ENCODE measurements at places on chromosomes 4 and X.

DNA sequence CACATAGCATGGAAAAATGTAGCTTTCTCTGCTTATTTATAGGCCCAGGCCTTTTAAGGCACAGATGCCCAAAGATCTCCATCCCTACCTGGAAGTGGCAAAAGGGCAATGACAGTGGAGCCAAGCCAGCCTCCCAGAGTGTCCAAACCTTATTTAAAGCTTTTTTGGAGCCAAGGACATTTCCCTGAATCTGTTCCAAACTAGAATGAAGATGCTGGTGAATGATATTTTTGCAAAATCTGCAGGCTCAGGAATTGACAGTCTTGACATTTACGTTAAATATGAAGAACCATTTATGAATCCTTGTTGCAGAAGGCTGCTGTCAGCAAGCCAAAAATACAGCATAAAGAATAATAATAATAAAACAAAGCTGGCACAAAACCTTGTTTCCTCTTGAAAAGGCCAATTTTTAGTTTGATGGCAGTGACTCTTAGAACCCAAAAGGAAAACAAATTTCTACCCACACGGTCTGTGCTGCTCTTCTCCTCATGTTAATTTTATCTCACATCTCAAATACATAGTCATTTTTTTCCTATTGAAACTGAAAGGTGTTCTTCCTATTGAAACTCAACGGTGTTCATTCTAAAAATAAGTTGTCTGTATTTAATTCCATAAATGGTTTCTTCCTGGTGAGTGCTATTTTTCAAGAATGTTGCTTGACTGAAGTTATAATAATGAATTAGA lies 206.3 kb upstream of the TBL1X start:
- DNase-seq, result no peak

- DNase-seq, result no peak
These were observed 104.7 kb downstream of the NKX6-1 start for GRCh38 chr4:84394386-84394785.

GRCh38 chr4:61533140-61533539 lies 333.0 kb downstream of the ADGRL3 start:
- DNase-seq, result peak; percentile 51

GRCh38 chr4:118773429-118773792 lies 62.5 kb downstream of the SEC24D start:
- DNase-seq, result peak; percentile 51

DNA sequence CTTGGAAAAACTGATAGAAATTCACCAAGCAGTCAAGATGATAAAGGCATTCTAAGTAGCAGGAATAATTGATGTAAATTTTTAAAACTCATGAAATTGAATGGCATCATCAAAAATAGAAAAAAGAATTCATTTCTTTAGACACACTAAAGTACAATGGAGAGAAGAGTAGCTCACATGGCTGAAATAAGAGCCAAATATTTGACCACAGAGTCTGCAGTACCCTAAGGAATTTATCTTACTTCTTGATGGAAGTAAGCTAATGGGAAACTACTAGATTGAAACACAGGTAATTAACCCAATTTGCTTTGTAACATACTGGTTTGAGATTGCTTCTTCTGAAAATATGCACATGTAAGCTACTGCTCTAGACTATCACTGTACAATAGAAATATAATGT lies 70.8 kb upstream of the GPM6A start:
- DNase-seq, result no peak

DNA sequence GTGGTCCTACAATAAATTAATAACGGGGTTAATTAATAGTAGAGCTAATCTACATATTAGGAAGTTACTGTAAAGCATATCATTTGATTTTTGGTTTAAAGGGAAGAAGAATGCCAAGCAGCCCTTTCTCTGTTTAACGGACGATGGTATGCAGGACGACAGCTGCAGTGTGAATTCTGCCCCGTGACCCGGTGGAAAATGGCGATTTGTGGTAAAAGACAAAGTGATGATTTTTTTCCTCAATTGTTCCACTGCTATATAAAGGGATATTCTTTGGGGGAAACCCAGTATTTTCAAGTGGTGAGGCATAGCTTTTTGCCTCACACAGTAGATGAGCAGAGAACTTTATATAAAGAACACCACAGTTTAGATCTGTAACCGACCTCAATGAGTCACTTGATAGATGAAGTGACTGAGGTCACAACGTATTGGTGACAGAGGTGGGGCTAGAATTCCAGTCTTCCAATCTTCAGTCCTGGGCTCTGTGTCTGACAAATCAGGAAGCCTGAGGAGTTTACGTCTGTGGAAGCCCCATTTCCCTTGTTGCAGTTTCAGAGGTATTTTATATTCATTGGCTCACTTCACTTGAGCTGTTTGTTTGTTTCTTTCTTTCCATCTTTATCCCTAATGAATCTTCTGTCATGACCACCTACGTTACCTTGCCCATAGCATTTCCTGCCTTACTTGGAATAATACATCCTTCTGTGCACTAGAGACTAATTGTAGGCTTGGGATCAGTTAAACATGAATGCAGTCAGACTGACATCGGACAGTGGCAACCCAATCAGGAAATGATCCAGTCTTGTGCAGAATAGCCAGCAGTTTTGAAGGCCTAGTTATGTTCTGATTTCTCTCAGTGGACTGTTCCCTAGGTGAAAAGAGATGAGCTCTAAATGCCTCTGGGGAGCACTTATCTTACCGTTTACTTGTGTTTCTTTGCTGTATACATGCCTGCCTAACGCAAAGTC lies 30.1 kb downstream of the ZRSR2 start:
- no peak for DNase-seq

DNA sequence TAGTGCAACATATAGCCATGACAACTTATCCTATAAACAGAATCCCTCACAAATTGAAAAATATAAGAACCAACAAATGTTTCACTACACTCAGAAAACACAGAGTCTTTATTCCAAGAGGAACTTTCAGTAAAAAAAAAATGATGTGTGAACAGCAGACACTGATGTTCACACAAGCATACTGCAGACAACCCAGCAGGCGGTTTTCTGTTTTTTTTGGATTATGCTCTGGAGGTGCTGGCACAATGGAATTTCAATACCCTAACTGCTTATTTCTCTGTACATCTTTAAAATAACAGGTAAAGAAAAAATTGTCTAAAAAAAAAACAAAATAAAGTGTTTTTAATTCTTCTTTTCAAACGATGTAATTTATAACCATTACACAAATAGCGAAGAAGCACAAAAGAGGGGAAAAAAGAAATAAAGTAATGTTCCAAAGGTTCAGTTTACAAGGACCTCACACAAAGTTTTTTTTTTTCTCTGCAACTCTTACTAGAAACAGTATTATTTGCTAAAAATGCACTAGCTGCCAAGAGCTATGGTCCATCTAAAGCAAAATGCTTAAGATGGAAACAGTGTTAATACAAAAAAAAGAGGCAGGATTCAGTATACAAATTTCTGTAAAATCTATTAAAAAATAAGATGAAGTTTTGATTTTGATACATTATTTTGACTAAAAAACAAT lies 55.3 kb downstream of the ANAPC10 start:
- no peak for DNase-seq

DNA sequence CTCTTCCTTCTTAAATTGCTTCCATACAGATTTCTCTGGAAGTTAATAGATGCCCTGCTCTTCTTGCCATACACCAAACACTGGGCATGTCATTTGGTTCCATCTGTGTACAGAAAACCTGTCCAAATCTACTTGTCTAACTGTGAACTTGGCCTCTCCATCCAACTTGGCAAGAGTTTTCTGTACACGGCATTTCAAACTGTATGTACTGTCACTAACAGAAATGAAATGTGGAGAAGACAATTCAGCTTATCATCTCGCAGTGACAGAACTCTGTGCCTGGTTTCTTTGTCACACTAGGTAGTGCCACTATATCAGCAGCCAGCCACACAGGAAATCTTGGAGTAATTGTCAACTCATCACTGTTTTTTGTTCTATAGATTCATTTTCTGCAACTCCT lies 58.2 kb downstream of the CXXC4 start:
- no peak for DNase-seq

DNA sequence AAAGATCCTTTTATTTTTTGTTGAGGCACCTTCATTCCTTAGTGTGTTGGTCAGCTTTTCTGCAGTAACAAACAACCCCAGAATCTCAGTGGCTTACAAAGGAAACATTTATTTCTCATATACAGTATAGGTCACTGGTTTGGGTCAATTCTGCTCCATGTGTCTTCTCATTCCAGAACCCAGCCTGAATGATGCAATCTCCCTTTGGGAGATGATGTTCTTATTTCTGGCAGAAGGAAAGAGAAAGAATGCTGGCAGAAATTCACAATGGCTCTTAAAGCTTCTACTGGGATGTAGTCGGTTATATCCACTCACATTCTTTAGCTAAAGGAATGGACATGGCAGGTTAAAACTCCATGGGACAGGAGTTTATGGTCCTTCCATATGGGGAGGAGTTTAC lies 42.3 kb downstream of the IDS start:
- peak; percentile 46 for DNase-seq

DNA sequence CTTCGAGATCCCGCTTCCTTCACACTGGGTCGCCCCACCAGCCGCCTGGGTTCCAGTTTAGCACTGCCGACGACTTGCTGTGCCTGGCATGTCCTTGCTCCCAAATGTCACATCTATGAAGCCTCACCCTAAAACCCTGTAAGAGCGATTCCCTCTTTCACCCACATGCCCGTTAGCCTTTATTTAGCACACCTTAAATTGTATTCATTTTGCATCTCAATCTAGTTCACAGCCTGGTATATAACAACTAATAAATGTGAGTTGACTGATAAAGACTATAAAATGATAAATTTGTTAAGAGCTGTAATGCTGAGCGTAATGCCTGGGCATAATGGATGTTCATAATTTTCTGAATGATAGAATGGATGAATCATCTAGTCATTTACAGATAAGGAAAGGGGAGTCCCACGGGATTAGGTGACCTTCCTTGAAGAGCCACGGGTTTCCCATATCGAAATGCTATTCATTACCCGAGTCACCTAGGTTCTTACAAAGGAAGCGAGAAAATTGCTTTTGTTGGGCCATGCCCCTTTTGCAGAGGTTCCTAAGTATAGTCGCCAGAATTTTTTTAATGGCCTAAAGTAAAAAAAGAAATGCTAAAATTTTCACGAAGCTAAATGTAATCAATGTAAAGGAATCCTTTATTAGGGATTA lies 1.1 kb upstream of the AP1S2 start:
- DNase-seq, result no peak

- no peak for DNase-seq
These were observed 16.2 kb upstream of the S100G start for GRCh38 chrX:16633754-16634153.

DNA sequence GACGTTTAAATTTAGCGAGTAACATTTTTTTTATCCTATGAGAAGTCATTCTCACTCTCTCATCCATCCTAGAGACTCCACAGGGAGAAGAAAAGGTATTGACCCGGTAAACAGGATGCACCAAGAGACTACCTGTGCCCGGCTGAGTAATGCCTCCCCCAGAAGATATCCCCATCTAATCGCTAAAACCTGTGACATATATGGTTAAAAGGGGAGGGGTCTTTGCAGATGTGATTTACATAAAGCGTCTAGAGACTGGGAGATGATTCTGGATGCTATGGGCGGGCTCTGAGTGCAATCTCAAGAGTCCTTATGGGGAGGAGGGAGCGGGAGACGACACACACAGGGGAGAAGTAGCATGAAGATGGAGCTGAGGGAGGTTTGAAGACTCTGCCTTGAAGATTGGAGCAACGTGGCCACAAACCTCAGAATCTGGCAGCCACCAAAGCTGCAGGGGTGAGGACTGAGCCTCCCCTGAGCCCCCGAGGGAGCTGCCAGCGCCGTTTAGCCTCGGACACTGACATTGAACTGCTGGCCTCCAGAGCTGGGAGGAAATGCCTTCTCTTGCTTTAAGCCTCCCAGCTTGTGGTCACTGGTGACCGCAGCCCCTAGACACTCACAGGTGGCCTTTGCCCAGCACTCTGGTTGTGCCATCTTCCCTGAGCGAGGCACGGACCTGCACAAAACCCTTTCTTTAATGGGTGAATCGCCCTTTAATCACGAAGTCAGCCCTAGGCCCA lies 11.2 kb downstream of the ABLIM2 start:
- DNase-seq, result no peak

- DNase-seq, result no peak
These were observed 80.4 kb downstream of the LDB2 start for GRCh38 chr4:16818005-16818404.

- no peak for DNase-seq
These were observed 89.7 kb downstream of the AMELX start for GRCh38 chrX:11382930-11383329.

DNA sequence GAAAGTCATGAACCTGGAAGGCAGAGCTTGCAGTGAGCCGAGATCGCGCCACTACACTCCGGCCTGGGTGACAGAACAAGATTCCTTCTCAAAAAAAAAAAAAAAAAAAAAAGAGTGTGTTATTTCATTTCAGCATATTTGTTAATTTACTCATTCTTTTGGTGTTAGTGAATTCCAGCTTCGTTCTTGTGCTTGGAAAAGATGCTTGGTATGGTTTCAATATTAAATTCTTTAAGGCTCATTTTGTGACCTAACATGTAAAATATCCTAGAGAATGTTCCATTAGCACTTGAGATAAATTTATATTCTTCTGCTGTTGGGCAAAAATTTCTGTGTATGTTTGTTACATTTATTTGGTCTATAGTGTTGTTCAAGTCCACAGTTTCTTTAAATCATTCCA lies 66.8 kb downstream of the SPIN3 start:
- DNase-seq, result no peak

- no peak for DNase-seq
These were observed 23.0 kb upstream of the LIMCH1 start for GRCh38 chr4:41514766-41515481.

GRCh38 chrX:129606918-129607317 lies 47.8 kb downstream of the APLN start:
- DNase-seq, result peak; percentile 34

DNA sequence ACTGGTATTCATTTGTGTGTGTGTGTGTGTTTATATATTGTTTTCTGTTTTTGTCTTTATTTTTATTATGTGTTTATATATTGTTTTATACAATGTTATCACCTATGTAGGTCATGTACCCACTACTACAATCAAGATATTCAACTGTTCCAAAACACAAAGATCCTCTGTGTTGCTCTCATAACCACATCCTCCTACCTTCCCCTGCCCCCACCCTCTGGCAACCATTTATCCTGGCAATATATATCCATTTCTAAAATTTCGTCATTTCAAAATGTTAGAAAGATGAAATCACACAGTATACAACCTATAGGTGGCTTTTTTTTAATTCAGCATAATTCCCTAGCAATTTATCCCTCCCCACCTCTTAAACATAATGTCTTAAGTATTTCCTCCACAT lies 18.8 kb upstream of the RPL34 start:
- DNase-seq, result peak; percentile 14

- DNase-seq, result peak; percentile 78
These were observed 571 bp downstream of the CCNI start for GRCh38 chr4:77074981-77075855.

All from fibroblast of skin of abdomen (primary cell).